ENCODE measurements at places on chromosomes 12 and 14.

GRCh38 chr12:25388183-25388582 lies 137.5 kb upstream of the KRAS start:
- DNase-seq = no peak

DNA sequence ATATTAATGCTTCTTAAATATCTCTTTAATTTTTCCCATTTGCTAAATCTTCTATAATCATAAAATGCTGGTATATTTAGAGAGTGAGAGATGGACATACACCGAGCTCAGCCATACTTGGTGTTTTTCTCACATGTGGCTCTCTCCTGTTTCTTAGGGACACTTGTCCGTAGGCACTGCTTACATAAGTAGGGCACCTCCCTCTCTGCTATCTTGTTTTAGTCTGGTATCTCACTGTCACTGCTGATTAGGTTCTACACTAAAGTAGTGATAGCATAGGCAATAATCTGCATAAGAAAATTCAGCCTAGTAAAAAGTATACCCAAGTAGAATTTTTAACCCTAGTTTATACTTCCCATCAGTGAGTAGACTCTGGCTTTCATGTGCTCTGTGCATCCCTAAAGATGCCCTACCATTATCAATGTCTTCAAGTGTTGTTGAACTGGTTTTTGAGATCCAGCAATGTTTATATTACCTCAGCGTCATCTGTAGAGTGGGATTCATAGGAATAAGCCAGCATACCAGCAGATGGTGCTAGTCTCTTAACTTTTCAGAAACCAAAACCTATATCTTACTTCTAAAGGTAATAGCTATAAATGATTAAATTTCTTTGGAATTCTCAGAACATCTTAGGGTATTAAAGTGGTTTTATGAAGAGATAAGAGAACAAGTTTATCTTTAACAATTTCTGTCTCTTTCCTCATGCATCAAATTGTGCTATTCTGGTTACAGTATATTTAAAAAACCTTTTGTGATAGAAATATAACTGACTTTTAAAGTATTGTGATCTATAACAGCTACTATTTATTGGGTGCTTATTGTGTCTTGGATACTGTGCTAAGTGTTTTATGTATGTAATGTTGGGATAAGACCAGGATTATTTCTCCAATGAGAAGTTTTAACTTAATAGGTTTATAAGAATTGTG lies 32.9 kb downstream of the ARID2 start:
- DNase-seq = peak; percentile 29

DNA sequence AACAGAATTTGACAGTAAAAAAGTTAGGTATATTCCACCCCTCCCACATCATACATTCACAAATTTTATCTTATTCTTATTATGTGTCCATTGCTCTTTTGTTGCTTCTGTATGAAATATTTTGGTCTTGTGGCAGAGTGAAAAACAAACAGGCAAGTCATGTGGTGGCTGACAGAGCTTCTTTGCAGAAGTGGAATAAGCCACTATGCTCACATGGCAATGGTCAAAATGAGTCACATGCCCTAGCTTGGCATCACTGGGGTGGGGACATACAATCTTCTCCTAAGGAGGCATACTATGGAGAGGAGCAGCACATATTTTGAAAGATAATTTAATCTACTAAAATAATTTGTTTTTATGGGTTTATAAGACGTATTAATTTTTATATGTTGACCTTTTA lies 27.7 kb upstream of the CMA1 start:
- no peak for DNase-seq

GRCh38 chr14:58565832-58566231 lies 71.9 kb upstream of the DACT1 start:
- no peak for DNase-seq

- DNase-seq = no peak
These were observed 3.5 kb downstream of the PPM1H start for GRCh38 chr12:62931477-62931876.

GRCh38 chr12:79659961-79660431 lies 30.8 kb downstream of the PAWR start:
- DNase-seq = no peak

- DNase-seq = no peak
These were observed 564.0 kb downstream of the CCER1 start for GRCh38 chr12:90390947-90391346.

GRCh38 chr12:114611145-114612018 lies 72.6 kb downstream of the TBX3 start:
- no peak for DNase-seq

DNA sequence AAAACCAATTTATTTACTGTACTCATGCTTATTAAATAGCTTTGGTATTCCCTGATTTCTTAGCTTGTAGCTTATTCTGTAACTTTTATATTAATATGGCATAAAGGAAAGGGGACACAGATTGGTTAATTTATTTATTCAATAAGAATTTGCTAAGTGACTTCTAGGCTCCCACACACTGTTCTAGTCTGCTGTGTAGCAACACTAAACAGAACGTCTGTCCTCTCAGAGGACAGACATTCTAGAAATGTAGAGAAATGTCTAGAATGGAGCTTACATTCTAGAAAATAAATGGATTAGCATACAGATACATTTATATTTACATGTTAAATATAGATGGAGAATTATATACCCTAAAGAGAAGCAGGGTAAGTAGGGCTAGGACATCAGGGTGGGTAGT lies 184.9 kb upstream of the ABCD2 start:
- DNase-seq = no peak

GRCh38 chr12:57133013-57133569 lies 4.8 kb downstream of the LRP1 start:
- DNase-seq = no peak

DNA sequence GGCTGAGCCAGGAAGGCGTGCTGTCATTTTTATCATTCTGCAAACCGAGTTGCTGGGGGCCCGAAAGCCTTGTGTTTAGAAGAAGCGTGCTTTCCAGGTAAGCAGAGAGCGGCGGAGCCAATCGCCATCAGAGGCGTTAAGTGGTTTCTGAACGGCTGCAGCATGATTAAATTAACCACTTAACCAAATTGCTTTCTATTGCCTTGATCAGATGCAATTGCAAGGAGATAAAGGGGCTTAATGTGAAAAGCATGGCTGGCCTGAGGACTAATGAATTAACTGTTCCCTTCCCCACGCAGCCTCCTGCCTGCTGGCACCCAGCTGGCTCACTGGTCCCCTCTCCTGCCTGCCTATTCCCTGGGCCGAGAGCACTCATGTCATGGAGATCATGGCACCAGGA lies 36.6 kb upstream of the CHGA start:
- no peak for DNase-seq

DNA sequence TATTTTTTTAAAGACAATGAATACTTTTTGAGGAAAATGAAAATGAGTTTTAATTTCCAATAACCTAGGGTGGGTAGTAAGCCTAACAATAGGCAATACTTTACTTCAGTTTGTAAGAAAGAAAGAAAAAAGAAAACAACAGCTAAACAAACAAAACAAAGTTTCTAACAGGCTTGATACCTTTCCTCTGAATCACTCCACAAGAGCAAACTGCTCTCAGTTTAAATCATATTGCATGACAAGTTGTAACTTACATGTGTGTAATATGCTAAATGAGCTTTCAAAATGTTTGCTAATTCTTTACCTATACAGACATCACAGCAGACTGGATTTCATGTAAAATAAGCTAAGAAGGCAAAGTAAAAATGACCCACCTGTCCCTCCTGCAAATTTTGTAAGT lies 6.7 kb upstream of the LMO3 start:
- DNase-seq = no peak

DNA sequence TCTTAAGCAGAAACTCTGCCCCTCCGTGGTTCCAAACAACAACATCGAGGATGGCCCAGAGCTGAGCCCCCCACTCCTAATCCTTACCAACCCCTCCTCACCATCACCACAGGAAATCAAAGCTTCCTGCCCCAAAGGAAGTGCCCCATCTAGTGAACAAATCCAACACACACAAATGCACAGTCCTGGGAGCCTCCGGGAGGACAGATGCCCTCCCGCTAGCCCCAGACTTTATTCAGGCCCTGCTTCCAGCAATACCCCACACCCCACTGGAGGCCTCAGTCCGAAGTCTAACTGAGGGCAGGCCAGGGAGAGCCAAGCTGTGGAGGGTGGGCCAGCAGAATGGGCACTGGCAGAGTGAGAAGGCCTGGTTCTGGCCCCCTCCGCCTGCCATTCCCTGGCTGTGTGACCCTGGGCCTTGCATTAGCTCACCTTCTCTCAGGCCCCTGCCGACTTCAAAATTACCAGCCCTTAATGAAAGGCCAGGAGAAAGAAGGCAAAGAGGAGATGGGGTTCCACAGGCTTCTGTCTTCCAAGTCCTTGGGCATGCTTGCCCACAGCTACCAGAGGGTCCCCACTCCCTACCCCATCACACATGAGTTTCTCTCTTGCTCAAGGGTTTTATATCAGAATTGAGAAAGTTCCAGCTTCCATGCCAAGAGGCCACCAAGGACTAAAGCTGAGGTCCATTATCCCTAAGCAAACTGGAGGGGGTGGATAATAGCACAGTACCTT lies 2.3 kb downstream of the HDAC7 start:
- no peak for DNase-seq

- DNase-seq = no peak
These were observed 3.3 kb upstream of the ATG101 start for GRCh38 chr12:52066346-52067080.

DNA sequence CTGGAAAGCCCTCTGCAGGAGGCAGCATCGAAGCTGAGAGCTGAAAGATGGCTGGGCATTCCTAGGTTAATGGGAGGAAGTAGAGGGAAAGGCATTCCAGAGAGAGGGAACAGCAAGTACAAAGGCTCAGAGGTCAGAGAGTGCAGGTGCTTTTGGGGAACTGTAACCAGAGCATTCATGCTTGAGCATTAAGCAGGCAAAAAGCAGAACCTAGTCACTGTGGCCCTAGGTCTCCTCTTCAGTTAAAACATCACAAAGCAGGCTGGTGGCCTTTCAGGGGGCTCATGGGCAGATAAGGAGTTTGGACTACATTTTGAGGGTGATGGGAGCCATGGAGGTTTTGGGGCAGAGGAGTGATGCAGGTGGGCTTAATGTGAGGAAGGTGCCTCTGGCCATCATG lies 169.2 kb upstream of the MYL2 start:
- no peak for DNase-seq

- no peak for DNase-seq
These were observed 22.3 kb downstream of the MSRB3 start for GRCh38 chr12:65300679-65301349.

- DNase-seq = peak; percentile 33
These were observed 19.6 kb upstream of the GALNT8 start for GRCh38 chr12:4700621-4701026.

GRCh38 chr12:21906919-21907493 lies 34.2 kb downstream of the ABCC9 start:
- DNase-seq = peak; percentile 5

- DNase-seq = no peak
These were observed 45.2 kb downstream of the MLXIP start for GRCh38 chr12:122123761-122124145.

DNA sequence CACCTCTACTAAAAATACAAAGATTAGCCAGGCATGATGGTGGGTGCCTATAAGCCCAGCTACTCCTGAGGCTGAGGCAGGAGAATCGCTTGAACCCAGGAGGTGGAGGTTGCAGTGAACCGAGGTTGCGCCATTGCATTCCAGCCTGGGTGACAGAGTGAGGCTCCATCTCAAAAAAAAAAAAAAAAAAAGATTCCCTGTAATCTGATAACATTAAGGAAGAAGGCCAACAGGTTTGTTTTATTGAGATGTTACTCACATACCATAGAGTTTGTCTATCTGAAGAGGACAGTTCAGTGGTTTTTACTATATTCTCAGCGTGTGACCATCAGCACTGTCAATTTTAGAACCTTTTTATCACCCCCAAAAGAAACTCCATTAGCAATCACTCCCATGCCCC lies 37.5 kb downstream of the TSPAN9 start:
- DNase-seq = no peak

DNA sequence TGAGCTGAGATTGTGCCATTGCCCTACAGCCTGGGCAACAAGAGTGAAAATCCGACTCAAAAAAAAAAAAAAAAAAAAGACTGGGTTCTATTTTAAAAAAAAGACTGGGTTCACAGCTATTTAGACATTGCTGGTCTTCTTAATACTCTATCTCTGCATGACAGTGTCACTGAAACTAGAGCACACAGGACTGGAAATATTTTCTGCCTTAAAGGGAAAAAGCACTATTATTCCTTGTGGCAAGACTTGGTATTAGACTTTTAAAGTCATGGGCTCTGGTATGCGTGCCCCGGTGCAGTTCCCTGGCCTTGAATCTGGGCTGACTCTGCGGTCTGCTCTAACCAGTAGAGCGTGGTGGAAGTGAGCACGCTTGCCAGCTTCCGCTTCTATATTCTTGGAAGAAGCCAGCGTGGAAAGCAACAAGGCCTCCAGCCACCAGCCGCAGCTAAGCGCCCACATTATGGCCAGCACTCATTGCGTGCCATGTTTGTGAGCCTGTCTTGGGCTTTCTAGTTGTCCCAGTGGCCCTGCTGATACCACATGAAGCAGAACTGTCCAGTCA lies 31.3 kb downstream of the PRKAB1 start:
- DNase-seq = no peak

DNA sequence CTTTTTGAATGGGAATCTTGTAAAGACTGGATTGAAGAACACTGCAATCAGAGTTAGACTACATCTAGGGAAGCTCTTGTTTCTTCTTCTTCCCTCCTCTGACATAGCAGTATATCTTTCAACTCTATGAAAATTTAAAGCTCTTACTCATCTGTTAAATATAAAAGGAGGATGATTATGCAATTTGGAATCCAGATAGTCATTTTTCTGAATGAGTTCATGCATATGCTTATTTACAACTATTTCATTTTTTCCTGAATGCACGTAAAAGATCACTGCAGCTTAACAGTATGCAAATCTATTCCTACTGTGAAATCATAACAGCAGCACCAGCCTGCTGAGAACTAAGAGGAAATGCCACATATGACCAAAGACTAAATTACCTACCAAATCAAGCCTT lies 133.5 kb upstream of the TMCC3 start:
- no peak for DNase-seq

DNA sequence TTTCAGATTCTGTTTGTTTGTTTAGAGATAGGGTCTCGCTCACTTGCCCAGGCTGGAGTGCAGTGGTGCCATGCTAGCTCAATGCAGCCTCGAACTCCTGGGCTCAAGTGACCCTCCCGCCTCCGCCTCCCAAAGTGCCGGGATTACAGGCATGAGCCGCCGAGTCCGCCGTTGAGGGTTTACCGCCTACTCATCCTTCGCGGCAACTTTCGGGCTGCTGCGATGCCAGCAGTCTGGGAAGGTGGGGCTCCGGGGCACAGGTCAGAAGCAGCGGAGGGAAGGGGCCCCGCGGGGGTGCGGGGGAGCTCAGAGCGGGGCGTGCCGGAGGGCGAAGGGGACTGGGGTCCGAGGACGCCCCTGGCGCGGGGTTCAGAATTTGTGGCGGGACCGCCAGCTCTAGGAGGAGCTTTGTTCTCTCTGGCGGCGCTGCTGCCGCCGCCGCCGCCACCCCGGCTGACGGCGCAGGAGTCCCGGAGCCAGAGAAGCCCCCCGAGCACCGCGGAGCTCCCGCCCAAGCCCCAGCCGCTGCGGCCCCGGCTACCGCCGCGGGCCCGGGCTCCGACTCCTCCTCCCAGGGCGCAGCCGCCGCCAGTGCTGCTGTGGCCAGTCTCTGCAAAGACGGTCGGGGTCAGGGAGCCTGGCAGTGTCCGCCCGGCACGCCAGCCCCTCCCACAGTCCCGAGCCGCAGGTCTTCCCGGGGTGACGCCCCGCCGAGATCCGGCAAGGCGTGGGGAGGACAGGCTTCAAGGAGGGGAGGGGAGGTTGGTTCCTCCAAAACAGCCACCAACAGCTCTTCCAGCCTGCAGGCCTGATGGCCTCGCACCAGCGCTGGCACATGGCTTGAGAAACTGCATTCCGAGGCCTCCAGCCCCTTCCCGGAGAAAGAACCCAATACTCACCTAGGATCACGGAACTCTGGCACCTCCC lies 10.9 kb upstream of the KRT77 start:
- DNase-seq = no peak

Data from AG08396 (cell line).